A549 treated with DMSO at 1 μM for 4 hours (cell line): ENCODE measurements at places on chromosomes 16 and 17. TPM values are rescaled to one million over a fixed set of nuclear protein-coding genes. Genes with fewer than 3 reads are reported as not detected.

Gene CSH1
- not detected in 5 replicates for total RNA-seq

Gene ANKRD40CL
- not detected in 5 replicates for total RNA-seq

Gene LITAF
- 212 to 223 TPM (median 214 TPM) in 5 replicates for total RNA-seq

Gene TPPP3
- total RNA-seq = 10.2 to 14.4 TPM (median 12.0 TPM) in 5 replicates

Gene SOST
- total RNA-seq = not detected in 5 replicates

Gene MYOCD
- total RNA-seq = 0.94 to 3.0 TPM (median 2.1 TPM) in 5 replicates

Gene SLC12A3
- 0.02 TPM in 2 of 5 replicates, not detected in the others for total RNA-seq

Gene FOXL1
- total RNA-seq = 0.67 to 1.3 TPM (median 0.86 TPM) in 5 replicates

Gene KRT9
- not detected in 5 replicates for total RNA-seq

Gene CHD9NB
- total RNA-seq = 0.69 to 1.8 TPM (median 1.6 TPM) in 5 replicates

Gene CTRB1
- not detected in 5 replicates for total RNA-seq

Gene TMEM92
- 22.2 to 30.1 TPM (median 26.9 TPM) in 5 replicates for total RNA-seq

Gene MGAT5B
- total RNA-seq = 20.2 to 25.7 TPM (median 22.8 TPM) in 5 replicates

Gene C16orf90
- total RNA-seq = not detected in 5 replicates

Gene C16orf54
- total RNA-seq = not detected in 5 replicates

Gene USP31
- total RNA-seq = 10.1 to 13.1 TPM (median 12.2 TPM) in 5 replicates
